Pulmonary artery endothelial cell (primary cell): ENCODE measurements at places on chromosomes 5 and 9. TPM values are rescaled to one million over a fixed set of nuclear protein-coding genes. Genes with fewer than 3 reads are reported as not detected.

Gene NR5A1
- total RNA-seq: not detected in 2 replicates

Gene YIPF5
- total RNA-seq: 118 and 134 TPM in 2 replicates

Gene FBLL1
- 0.39 and 0.86 TPM in 2 replicates for total RNA-seq

Gene PRLR
- total RNA-seq: not detected in 2 replicates

Gene ALDH1A1
- 130 and 699 TPM in 2 replicates for total RNA-seq

Gene REEP2
- 2.0 and 4.2 TPM in 2 replicates for total RNA-seq

Gene GPR21
- total RNA-seq: 0.35 and 0.46 TPM in 2 replicates

Gene CDO1
- total RNA-seq: 5.5 and 6.3 TPM in 2 replicates

Gene PCDHGC4
- 0.40 and 0.95 TPM in 2 replicates for total RNA-seq

Gene SPATA31C2
- not detected in 2 replicates for total RNA-seq

Gene SLC45A2
- 0.13 TPM in 1 of 2 replicates, not detected in the other for total RNA-seq

Gene RICTOR
- 30.6 and 31.7 TPM in 2 replicates for total RNA-seq

Gene PCDHA1
- total RNA-seq: 0.04 TPM in 1 of 2 replicates, not detected in the other

Gene NCS1
- 40.5 and 44.1 TPM in 2 replicates for total RNA-seq

Gene ATOSB
- 17.7 and 19.7 TPM in 2 replicates for total RNA-seq

Gene PHYKPL
- total RNA-seq: 35.1 and 39.8 TPM in 2 replicates

Gene IQGAP2
- total RNA-seq: 4.4 and 8.3 TPM in 2 replicates

Gene AGXT2
- total RNA-seq: not detected in 2 replicates

Gene GMCL2
- total RNA-seq: not detected in 2 replicates

Gene BSPRY
- total RNA-seq: under 0.01 TPM in 1 of 2 replicates, not detected in the other

Gene GFPT2
- total RNA-seq: 0.46 and 8.6 TPM in 2 replicates

Gene KLF9
- total RNA-seq: 37.1 and 50.6 TPM in 2 replicates

Gene SPATA31A3
- total RNA-seq: not detected in 2 replicates

Gene MARCOL
- total RNA-seq: not detected in 2 replicates

Gene SAPCD2
- 17.6 and 31.1 TPM in 2 replicates for total RNA-seq

Gene SEC16A
- total RNA-seq: 18.8 and 19.9 TPM in 2 replicates

Gene DMRTA1
- 0.20 and 0.35 TPM in 2 replicates for total RNA-seq

Gene DNAJC21
- total RNA-seq: 29.9 and 53.2 TPM in 2 replicates

Gene RMI1
- total RNA-seq: 6.3 and 9.0 TPM in 2 replicates

Gene WNT8A
- not detected in 2 replicates for total RNA-seq
